HCT116 (cell line): ENCODE measurements at places on chromosomes 16 and 17. TPM values are rescaled to one million over a fixed set of nuclear protein-coding genes. Genes with fewer than 3 reads are reported as not detected.

- peak; percentile 19 for DNase-seq
Measured at GRCh38 chr16:21101631-21102420, 48.8 kb downstream of the DNAH3 start.

- DNase-seq: no peak
Measured at GRCh38 chr17:699345-699744, 15.3 kb downstream of the VPS53 start.

Gene OR1A1
- not detected for total RNA-seq

Gene ASPHD1
- total RNA-seq: 18.4 TPM
